ENCODE measurements at places on chromosomes 4 and X.

GRCh38 chr4:80199947-80200346 lies 2.6 kb downstream of the PRDM8 start:
- DNase-seq: no peak

DNA sequence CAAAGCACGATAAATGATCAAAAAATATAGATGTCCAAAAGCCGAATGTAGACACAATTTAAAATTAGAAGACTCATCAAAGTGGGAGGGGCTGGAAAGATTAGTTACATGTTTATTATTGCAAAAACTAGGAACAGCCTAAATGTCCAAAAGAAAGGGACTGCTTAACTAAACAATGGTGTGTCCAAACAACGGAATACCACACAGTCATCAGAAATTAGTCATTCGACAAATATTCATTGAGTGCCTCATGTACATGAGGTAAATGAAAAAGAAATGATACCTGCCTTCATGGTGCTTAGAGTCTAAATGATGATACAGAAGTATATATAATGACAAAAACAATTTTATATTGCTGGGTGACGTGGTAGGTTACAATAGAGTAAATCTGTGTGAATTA lies 139.7 kb downstream of the MAML3 start:
- DNase-seq: no peak

GRCh38 chr4:78022517-78022916 lies 34.6 kb upstream of the FRAS1 start:
- no peak for DNase-seq

DNA sequence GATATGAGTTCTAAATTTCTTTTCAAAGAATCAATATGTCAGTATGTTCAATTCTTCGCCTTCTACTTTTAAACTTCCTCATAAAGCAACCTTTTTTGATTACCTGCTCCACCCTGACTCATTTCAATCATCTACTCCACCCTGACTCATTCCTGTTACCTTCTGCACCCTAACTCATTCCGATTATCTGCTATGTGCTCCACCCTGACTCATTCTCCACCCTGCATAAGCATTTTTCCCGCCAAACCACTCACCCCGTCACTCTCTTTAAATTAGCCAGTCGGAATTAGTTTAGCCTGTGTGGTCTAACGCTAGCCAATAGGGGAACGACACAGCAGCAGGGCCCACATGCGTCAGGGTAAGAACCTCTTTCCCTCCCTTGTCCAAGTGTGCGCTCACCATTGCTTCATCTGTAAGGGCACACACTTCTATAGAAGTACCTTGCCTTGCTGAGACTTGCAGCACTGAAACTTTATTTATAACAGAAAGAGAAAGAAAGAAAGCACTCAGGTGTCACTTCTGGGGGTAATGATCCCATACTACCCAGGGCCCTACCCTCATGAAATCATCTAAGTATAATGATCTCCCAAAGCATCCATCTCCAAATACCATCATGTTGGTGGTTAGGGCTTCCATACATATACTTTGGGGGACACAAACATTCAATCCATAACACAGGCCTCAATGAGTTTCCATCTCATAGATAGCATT lies 875.2 kb downstream of the RAPGEF2 start:
- no peak for DNase-seq

- DNase-seq: no peak
Observed at GRCh38 chr4:179624768-179625181, 2182.5 kb upstream of the AGA start.

GRCh38 chrX:23386726-23387125 lies 52.1 kb downstream of the PTCHD1 start:
- no peak for DNase-seq

- DNase-seq: no peak
Observed at GRCh38 chr4:25013756-25014661, 16.7 kb downstream of the LGI2 start.

DNA sequence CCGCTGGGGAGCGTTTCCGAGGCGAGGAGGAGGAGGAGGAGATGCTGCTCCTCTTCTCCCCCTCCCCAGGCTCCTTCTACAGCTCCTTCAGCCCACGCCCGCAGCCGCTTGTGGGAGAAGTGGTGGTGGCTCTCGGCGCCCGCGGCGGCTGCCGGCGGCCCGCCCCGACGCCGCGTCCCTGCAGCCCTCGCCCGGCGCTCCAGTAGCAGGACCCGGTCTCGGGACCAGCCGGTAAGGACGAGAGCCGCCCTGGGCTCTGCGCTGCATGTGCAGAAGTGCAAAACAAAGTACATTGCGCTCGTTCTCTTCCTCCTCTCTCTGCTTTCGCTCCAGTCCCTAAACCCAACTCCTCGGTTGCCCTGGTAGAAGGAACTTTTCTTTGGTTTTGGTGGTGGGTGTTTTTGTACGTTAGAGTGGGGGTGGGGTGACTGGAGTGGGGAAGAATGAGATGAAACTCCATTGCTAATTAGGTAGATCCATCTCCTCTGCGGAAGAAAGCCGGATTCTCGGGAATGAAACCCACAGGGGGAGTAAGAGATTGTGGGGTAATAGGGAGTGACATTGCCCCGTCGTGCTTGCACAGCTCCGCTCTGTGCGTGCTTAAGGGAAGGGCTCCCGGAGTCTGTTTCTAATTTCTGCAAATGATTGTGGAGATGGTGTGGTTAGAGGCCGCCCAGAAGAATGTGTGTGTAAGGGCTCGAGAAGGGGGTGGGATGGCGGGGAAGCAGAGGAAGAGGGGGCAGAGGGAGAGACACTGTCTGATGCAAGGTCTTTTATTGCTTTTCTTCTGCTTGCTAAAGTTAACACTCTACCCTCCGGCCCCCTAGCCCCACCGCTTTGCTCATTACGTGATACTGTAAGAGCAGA lies 677 bp downstream of the PTPN13 start:
- DNase-seq: no peak

DNA sequence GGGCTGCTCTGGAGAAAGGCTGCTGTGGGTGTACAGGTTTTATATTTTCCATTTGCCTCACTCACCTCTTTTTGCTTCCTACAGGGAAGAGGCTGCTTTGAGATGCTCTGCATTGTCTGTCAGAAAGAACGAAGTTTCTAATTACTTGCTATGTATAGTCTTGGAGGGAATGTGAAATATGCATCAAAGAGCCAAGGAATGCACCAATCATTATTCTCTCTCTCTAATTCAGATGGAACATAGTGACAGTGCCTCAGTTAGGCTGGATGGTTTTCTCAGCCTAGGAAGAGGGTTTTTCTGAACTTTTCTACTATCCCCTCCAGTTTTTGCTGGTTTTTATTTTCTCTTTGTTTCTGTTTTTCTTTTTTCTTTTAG lies 106.8 kb upstream of the SLC4A4 start:
- DNase-seq: no peak

DNA sequence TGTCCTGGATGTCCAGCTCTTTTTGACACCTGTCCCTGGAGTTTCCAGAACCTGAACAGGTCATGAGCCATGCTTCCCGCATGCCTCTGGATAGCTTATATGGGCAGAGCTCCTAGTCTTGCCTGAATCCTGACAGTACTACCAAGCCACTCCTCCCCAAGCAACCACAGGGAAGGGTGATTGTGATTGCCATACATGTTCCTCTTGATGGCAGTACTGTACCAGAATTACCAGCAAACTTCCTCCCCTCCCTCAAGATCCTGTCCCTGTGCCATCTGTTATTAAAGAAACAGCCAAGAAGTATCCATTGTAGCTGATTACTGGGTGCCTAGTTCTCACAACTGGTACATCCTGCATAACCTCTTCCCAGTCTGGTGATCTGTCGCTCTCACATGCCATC lies 264.3 kb upstream of the AGTR2 start:
- no peak for DNase-seq

DNA sequence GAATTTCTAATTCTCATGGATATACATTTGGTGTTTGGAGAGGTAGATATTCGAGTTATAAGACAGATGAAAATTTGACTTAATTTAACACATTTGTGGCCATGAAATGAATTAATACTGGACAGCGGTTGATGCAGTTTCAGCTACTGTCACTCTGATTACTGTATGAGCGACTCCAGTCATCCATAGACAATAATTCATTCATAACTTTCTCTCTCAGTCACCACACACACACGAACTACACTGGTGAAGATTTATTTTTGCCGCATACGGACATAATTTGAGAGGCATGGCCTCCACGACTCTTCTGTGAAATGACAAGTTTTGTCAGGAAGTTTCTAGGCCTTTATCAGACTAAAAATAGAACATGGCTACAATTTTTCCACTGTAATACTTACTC lies 177.0 kb downstream of the TENM3 start:
- DNase-seq: no peak

GRCh38 chr4:66926687-66927086 lies 618.6 kb downstream of the CENPC start:
- no peak for DNase-seq

DNA sequence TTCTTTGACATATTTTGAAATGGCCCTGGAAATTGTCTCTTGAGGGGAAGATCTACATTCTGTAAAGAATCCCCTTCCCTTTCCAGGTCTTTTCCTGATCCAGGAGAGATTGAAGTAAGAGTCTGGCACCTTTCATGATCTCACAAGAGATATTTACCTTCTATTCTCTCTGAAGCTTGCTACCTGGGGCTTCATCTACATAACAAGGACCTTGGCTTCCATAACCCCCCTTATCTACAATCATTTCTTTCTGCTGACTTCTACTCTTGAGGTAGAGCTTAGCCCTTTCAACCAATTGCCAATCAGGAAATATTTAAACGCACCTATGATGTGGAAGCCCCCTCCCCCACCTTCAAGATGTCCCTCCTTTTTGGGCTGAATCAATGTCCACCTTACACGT lies 383.7 kb upstream of the MAGEB18 start:
- DNase-seq: no peak

- DNase-seq: no peak
Observed at GRCh38 chrX:118484216-118484903, 11.3 kb upstream of the DOCK11 start.

DNA sequence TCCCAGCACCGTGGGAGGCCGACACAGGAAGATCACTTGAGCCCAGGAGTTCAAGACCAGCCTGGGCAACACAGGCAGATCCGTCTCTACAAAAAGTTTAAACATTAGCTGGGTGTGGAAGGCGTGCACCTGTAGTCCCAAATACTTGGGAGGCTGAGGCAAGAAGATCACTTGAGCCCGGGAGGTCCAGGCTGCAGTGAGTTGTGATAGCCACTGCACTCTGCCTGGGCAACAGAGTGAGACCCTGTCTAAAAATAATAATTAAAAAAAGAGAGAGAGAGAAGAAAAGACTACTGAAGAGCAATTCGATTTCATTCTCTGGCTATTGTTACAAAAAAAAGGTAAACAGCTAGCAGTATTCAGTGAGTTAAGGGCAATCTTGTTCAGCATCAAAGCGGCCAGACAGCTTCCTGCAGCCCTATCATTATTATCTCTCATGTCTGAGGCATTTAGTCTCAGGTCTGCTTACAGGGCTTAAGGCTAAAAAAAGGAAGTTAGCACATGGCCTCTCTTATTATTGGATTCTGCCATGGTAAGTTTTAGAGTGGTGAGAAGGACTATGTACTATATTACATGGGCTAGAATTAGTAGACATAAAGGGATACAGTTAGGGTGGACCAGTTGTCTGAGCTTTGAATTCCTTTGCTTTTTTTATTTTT lies 37.9 kb downstream of the ARHGEF6 start:
- DNase-seq: no peak

All from T-helper 22 cell (primary cell).